ENCODE measurements at places on chromosomes 3 and 15.

DNA sequence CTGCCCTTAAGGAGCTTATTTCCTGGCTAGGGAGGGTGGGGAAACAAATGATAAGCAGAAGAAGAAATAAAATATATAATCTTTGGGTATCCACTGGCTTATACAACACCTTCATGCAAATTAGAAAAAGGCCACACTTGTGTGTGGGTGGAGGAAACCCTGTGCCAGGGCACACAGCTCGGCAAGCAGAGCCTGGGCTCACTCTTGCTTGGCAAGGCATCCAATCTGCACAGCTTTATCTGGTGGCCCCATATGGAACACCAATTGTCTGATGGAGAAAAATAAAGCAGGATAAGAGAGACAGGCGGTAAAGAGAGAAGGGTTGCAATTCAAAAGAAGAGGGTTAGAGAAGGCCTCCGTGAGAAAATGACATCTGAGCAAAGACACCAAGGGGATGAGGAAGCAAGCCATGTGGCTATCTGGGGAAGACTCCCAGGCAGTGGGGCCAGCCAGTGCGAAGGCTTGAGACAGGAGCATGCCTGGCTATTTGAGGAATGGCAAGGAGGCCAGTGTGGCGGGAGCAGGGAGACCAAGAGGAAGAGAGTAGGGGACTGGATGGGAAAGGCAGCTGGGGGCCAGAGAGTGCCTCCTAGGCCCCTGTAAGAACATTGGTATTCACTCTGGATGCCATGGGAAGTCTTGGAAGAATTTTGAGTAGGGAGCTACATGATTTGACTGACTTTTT lies 22.5 kb upstream of the VPS8 start:
- DNase-seq = no peak

- no peak for DNase-seq
Observed at GRCh38 chr3:71389911-71390573, 193.5 kb downstream of the FOXP1 start.

DNA sequence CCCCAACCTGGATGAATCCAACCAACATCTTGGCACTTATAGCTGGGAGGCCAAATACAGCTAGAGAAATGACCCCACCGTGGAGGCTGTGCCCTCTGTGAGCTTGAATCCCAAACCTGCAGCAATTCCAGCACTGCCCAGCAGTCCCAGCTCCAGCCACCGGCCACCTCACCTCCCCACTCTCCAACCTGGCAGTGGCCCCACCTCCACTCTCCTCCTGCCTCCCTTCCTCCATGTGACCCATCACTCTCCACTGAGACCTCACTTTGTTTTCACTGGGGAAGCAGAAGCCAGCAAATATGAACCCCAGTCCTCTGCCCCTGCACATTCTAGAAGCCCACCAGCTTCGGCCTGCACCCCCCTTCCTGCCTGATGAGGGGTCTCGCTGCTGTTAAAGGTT lies 79.7 kb upstream of the LINGO1 start:
- DNase-seq = no peak

GRCh38 chr3:111539351-111540331 lies 2.4 kb upstream of the CD96 start:
- DNase-seq = peak; percentile 34

DNA sequence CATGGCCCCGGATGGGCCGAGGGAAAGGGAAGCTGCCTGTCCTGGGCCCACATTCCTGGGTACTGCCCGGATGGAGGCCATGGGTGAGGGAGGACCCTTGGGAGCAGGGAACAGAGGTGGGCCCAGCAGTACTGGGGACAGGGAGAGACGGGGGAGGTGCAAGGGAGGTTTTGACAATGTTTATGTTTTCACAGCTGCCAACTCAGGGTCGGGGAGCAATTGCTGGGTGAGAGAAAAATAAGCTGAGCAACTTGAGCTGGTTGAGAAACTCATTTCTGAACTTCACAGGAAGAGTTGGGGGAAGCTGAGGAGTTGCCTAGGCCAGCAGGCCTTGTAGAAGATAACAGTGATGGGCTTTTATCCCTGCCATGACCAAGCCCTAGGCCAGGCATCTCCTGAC lies 11.1 kb upstream of the TSPAN3 start:
- DNase-seq = no peak

GRCh38 chr3:186870421-186871201 lies 28.1 kb downstream of the ADIPOQ start:
- no peak for DNase-seq

GRCh38 chr3:48897460-48898376 lies 964 bp downstream of the SLC25A20 start:
- DNase-seq = no peak

GRCh38 chr3:10242182-10243065 lies 5.8 kb upstream of the TATDN2 start:
- peak; percentile 65 for DNase-seq

GRCh38 chr15:31977812-31978661 lies 52.3 kb upstream of the CHRNA7 start:
- DNase-seq = peak; percentile 29

DNA sequence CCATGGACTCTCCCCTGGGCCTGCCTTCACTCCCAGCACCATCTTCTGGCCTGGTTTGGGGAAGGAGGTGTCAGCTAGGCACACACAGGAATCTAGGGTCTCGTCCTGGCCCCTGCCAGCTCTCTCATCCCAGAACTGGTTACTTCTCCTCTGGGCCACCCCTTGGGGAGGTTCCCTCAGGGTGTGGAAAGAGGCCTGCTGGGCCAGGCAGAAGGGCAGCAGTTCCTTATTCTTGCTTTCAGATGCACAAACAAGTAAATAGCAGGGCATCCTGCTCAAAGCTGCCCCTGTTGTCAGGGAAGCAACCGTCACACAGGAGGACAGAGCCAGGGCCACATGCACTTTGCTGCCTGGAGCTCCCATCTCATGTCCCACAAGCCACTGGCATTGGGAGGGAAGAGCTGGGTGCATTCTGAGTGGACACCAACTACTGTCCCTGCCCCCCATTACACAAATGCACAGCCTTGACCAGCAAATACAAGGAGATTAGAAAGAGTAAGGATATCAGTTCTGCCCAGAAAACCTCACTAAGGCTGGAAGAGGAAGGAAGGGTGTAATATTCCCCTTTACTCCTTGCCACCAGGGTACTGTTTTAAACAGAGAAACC lies 108.8 kb upstream of the HACD2 start:
- DNase-seq = no peak

- no peak for DNase-seq
Observed at GRCh38 chr3:136070334-136070733, 104.8 kb downstream of the PPP2R3A start.

DNA sequence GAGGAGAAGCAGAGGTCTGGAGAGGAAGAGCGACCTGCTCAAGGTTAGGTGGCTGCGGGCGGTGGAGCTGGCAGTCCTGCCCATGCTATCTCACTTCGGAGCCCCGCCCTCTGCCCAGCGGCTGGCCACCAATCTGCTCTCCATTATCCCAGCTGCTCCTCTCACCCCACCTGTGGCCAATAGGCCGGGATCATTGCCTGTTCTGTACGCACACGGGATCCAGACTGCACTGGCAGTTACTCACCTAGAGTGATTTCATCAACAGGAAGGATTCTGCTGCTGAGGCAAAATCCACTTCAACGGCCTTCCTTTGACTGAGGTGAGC lies 100.6 kb downstream of the TLE3 start:
- DNase-seq = no peak

DNA sequence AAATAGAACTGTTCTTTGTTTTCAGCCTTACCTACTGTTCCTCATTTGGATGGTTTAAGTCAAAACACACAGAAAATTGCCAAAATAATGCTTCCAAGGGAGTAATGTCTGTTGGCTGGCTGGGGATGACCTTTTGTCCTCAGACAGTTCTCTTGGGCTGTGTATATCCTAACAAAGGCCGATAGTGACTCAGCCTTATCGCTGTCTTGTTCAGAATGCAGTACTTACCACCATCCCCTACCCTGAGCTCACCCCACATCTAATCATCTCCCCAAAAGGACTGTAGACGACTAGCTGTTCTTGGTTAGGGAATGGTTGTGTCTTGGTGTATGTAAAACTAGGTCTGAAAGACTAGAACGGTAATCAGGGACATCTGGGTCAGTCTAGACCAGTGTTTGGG lies 35.0 kb downstream of the RAB11A start:
- DNase-seq = no peak

DNA sequence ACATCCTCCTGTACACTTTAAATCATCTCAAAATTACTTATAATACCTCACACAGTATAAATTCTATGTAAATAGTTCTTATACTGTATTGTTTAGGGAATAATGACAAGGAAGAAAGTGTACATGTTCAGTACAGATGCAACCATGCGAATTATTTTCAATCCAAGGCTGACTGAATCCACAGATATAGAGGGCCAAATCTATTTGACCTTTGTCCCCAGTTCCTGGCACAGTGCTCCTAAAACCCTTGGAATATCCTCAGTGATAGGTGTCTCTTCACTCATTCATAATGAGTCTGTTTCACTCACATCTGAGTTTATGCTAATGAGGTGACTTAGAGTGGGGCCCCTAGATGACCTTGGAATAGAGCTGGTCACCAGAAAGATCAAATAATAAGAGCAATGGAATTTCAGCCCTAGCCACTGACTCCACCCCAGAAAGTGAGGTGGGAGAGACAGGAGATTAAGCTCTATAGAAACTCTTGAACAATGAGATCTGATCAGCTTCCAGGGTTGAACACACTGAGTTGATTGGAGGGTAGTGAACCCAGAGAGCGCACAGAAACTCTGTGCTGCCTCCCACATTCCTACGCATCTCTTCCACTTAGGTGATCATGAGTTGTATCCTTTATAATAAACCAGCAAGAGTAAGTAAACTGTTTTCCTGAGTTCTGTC lies 65.3 kb downstream of the ADAM10 start:
- DNase-seq = no peak

GRCh38 chr3:120052225-120052624 lies 42.0 kb downstream of the GSK3B start:
- no peak for DNase-seq

DNA sequence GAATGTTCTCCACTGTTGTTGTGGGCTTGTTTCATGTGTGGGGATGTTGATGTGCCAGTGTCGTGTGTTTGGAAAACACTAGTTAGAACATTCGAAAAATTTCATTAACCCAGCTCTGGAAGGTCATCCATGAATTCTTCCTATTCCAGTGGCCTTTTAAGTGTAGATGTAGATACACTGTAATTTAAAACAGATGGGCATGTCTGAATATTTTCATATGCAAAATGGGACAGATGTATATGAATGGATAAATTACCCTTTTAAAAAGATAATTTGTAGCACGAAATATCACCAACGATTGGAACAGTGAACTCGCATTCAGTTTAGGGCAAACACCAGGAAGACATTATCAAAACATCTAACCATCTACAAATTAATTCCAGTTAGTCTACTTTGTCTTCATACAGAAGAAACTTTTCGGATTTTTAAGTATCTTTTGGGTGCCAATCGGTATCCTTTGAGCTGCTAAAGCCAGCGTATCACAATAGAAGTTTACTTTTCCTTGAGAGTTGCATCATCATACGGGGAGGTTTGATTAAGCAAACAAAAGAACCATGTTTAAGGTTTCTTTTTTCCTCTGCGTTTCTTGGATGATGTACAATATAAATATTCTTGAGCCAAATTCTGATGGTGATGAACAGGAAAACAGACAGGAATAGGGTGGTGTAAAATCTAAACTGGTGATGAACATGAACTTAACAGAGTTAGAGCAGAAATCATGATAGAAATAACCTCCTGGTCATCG lies 528.1 kb downstream of the FOXP1 start:
- no peak for DNase-seq

- no peak for DNase-seq
Observed at GRCh38 chr3:152257563-152258035, 11.1 kb upstream of the MBNL1 start.

DNA sequence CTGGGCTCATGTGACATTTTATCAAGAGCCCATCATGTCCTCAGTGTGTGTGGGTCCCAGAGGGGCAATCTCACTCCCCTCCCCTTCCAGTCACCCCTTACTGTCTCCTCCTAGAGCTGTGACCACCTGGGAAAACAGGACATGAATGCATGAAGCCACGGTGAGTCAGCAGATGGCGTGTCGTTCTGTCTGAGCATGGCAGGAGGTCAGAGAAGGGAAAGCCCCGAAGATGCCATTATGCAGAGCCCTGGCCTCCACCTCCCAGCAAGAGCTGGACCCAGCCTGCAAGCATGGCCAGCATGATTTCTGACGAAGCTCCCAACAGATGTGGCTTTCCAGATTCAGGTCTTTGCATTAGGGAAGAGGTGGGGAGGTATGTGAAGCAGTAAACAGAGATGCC lies 118.5 kb downstream of the TLE3 start:
- no peak for DNase-seq

- no peak for DNase-seq
Observed at GRCh38 chr15:88529021-88529630, 17.4 kb downstream of the DET1 start.

DNA sequence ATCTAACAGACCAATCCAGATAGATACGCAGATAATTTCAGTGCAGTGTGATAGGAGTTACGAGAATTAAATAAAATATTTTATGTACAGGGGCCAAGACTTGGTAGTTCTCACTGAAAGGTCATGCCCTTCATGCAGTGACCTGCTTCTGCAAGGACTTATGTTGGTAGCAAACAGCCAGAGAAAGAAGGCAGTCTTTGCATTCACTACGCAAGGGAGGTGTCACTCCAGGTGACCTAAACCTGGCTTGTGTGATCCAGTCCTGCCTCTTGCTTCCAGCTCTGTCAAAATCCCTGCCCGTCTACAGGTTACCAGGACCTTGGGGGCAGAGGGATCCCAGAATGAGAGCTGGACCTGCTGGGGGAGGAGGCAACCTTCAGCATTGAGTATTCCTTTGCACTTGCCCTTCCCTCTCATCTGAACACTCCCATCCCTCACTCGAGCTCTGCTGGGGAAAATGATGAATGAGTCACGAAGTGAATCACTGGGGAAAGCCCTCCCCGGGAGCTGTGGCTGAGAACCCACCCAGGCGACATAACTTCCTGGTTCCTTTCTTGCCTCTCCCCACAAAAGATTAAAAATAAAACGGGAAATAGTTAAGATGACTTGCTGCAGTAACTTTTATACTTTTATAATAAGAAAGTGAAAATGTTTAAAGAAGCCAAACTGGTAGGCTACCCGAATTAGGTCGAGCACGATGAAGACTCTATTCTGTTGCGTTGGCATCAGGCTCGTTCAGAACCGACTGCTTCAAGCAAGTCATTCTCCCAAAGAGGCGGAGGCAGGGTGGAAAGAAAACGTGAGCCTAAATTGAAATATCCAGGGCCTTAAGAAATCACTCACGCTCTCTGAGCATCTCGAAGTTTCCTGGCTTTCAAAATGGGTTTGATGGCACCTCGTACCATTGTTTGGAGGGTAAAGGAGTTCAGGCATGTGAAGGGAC lies 216.1 kb downstream of the SLCO3A1 start:
- peak; percentile 27 for DNase-seq

Data from stimulated activated CD4-positive, alpha-beta T cell treated with anti-CD3 and anti-CD28 coated beads, TNF-alpha, amount 100 ng/mL, for 48 hours (primary cell).